Thymus (tissue), 14 donors: ENCODE measurements at places on chromosomes 5 and 9. TPM values are rescaled to one million over a fixed set of nuclear protein-coding genes. Genes with fewer than 3 reads are reported as not detected.
A peak's percentile ranks its signal among the peaks of the same experiment; 100 is the strongest.

GRCh38 chr5:39584927-39585326, 160.1 kb upstream of the DAB2 start:
- peaks cover 3% of the 10 kb centered on the region for H3K27me3 ChIP-seq
- DNase-seq = no peak
- no peaks in the 10 kb centered on the region for H3K36me3 ChIP-seq

- H3K27me3 ChIP-seq = no peaks in the 10 kb centered on the region
- DNase-seq = no peak
- H3K27ac ChIP-seq = no peak overlapping the region
Measured at GRCh38 chr5:145666591-145666990, 168.6 kb downstream of the PRELID2 start.

DNA sequence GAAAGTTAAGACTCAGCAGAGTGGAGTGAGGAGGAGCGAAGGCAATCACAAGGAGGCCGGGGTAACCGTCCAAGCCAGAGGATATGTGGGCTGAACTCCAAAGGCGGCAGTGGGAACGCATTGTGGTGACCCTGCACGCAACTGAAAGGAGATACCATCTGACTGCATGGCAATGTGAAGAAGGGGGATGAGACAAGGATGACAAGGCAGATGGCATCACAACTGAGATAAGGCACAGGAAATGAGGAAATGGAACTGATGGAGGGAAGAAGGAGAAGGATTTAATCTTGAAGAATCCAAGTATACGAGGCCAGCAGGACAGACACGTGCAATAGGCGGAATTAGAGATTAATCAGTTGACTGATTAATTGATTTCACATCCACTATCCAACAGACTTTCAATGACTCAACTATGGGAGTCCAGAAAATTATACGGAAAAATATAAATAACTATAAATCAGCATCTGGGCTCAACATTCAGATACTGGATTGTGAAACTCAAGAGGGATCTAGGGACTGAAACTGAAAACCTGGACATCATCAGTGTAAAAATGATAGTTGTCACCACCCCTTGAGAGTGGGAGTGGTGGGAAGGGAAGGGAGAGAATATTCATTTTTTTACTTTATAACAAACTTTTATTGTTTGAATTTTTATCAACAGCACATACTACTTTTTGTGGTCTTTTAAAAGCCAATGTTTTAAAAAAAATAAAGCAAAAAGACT, 86.1 kb downstream of the ARL15 start:
- no peak overlapping the region for H3K4me3 ChIP-seq
- no peaks in the 10 kb centered on the region for H3K36me3 ChIP-seq
- no peak for DNase-seq
- H3K27me3 ChIP-seq = no peaks in the 10 kb centered on the region
- H3K4me1 ChIP-seq = no peaks in the 10 kb centered on the region
- no peak overlapping the region for H3K27ac ChIP-seq

GRCh38 chr5:141608557-141608956, 10.2 kb downstream of the DIAPH1 start:
- H3K36me3 ChIP-seq = no peaks in the 10 kb centered on the region
- H3K4me1 ChIP-seq = peaks cover 38% of the 10 kb centered on the region
- no peak for DNase-seq
- no peak overlapping the region for H3K4me3 ChIP-seq
- peak overlapping the region; percentile 59 for H3K27ac ChIP-seq

- H3K27ac ChIP-seq = no peak overlapping the region
- no peaks in the 10 kb centered on the region for H3K36me3 ChIP-seq
- no peaks in the 10 kb centered on the region for H3K27me3 ChIP-seq
- no peak overlapping the region for H3K4me3 ChIP-seq
Measured at GRCh38 chr9:129368444-129368978, 190.4 kb upstream of the IER5L start.

DNA sequence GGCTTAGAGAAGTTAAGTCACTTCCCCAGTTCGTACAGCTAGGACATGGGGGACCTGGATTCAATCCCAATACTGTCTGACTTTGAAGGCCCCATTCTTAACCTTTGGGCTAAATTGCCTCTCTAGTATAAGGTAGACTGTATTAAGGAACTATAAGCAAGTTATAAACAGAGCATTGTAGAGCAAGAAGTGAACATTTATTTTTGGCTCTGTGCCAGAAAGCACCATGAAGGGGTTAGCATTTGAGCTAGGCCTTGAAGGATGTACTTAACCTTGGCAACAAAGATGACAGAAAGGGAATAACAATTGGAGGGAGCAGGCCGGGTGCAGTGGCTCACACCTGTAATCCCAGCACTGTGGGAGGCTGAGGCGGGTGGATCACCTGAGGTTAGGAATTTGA, 32.8 kb downstream of the GALNT10 start:
- H3K36me3 ChIP-seq = no peaks in the 10 kb centered on the region
- peaks cover 7% of the 10 kb centered on the region for H3K4me1 ChIP-seq
- H3K4me3 ChIP-seq = no peak overlapping the region
- no peak for DNase-seq
- H3K27ac ChIP-seq = no peak overlapping the region

DNA sequence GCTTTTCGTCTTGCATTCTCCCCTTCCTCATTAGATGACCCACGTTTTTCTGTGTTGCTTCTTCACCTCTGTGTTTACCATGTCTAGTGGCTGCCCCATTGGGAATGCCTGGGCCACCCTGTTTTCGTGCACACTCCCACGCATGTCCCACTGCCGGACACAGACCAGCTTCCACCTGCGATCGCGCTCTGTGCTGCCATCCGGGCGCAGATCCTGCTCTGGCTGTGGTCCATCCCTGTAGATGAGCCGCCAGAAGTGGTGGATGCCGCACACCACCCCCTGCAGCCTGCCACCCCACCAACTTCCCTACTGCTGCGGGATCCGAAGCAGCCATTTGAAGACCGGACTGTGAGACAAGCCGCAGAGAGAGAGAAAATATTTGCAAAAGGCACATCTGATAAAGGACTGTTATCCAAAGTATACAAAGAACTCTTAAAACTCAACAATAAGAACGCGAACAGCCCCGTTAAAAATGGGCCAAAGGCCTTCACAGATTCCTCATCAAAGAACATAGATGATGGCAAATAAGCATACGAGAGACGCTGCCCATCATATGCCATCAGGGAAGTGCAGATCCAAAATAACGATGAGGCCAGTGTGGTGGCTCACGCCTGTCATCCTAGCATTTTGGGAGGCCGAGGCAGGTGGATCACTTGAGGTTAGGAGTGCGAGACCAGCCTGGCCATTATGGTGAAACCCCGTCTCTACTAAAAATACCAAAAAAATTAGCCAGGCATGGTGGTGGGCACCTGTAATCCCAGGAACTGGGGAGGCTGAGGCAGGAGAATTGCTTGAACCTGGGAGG, 163.7 kb downstream of the COL23A1 start:
- no peak overlapping the region for H3K27ac ChIP-seq
- no peak overlapping the region for H3K4me3 ChIP-seq
- no peaks in the 10 kb centered on the region for H3K4me1 ChIP-seq
- peaks cover 26% of the 10 kb centered on the region for H3K36me3 ChIP-seq
- H3K27me3 ChIP-seq = no peaks in the 10 kb centered on the region
- DNase-seq = no peak

DNA sequence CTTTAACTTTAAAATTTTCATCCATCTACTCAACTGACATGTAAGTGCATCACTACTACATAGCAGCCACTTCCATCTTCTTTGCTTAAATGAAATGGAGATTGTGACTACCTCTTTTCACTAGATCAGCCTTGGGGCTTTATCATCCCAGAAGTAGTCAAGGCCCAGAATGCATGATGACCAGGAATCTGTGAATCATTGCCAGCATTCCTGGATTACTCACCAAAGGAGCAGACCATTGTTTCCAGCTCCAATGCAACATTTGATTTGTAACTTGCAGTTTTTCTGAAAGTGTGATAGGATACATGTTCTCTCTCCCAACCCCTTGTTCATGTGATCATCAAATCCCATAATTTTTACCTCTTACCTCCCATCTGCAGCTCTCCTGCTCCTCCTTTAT, 65.1 kb downstream of the PLPPR1 start:
- no peaks in the 10 kb centered on the region for H3K27me3 ChIP-seq
- H3K27ac ChIP-seq = no peak overlapping the region
- DNase-seq = no peak

- H3K36me3 ChIP-seq = no peaks in the 10 kb centered on the region
- no peaks in the 10 kb centered on the region for H3K27me3 ChIP-seq
- no peak overlapping the region for H3K27ac ChIP-seq
- DNase-seq = peak; percentile 19
Measured at GRCh38 chr9:70601000-70601951, 186.8 kb upstream of the KLF9 start.

- H3K4me3 ChIP-seq = no peak overlapping the region
- no peaks in the 10 kb centered on the region for H3K27me3 ChIP-seq
- no peak for DNase-seq
- no peak overlapping the region for H3K27ac ChIP-seq
- no peaks in the 10 kb centered on the region for H3K4me1 ChIP-seq
- H3K36me3 ChIP-seq = no peaks in the 10 kb centered on the region
Measured at GRCh38 chr9:7394002-7394774, 405.4 kb downstream of the DMAC1 start.

DNA sequence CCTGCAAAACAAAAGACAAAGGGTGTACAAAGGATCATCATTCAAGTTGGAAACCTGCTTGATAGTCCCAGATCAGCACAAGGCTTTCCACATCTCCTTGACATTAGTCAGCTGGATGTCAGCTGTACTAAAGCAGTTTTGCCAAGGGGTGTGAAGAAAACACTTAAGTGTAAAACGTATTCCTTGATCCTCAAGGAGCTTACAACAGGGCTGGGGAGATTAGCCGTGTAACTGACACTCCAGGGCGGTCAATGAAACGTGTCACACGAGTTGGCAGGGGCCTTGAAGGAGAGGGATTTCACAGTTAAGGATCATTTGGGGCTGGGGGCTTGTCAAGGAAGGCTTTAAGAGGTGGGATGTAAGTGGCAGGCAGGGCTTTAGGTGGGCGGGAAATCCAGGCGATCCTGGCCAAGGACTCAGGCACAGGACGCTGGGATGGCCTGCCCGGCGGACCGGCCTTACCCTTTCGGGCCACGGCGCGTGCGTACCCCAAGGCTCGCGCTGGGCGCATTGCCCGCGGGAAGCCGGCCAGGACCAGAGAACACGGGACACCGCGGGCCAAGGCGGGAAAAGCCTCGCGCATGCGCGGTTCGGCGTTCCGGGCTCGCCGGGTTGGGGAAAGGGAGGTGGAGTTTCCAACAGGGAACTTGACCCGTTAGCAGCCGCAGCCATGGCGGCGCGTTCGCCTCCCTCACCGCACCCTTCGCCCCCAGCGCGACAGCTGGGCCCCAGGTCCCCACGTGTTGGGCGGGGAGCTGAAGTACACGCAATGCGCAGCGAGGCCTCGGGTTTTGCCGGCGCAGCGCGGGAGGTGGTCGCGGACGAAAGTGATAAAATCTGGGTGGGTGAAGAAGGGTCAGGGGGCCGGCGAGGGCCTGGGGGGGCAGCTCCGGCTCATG, at the start of gene CNTLN:
TSS of gene CNTLN (plus strand) at position 645 of the 899 bp plus-strand sequence. CDS start at position 671, 26 bp downstream.
- H3K4me1 ChIP-seq = peaks cover 11% of the 10 kb centered on the region
- DNase-seq = peak; percentile 57
- H3K27me3 ChIP-seq = peaks cover 3% of the 10 kb centered on the region
- peak within 1 kb of the TSS; percentile 72 for H3K27ac ChIP-seq

GRCh38 chr9:117706421-117707116, 2.4 kb downstream of the TLR4 start:
- H3K27ac ChIP-seq = no peak overlapping the region
- no peaks in the 10 kb centered on the region for H3K4me1 ChIP-seq
- DNase-seq = no peak
- no peaks in the 10 kb centered on the region for H3K27me3 ChIP-seq
- H3K36me3 ChIP-seq = no peaks in the 10 kb centered on the region

AKNA gene
- polyA plus RNA-seq = 162 TPM

PCDHAC1 gene
- polyA plus RNA-seq = 0.02 TPM

ALDH1A1 gene
- 29.1 TPM for polyA plus RNA-seq

KCNMB1 gene
- 2.9 TPM for polyA plus RNA-seq

LCN15 gene
- polyA plus RNA-seq = 0.43 TPM
